Left ventricle myocardium inferior (tissue), 1 donor: ENCODE measurements at places on chromosomes 5 and 9.

DNA sequence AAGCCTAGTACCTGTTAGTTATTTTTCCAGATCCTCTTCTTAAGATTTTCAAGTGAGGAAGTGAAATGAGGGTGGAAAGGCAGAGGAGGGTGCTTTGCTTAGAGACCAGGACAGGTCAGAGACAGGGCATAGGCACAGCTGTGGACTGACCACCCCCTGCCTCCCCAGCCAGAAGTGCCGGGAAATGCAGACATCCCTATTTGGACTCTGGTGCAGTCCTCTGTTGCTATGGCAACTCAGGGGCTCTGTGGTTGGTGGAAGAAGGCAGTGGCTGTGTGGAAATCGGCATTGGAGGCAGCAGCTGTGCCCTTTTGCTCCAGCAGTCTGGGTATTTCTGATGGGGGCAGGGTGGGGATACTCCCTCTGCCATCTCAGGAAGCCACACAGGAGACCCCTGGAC, 43.3 kb upstream of the NDFIP1 start:
- DNase-seq, result no peak

- DNase-seq, result no peak
These were observed 442.6 kb upstream of the RGMB start for GRCh38 chr5:98330871-98331270.

DNA sequence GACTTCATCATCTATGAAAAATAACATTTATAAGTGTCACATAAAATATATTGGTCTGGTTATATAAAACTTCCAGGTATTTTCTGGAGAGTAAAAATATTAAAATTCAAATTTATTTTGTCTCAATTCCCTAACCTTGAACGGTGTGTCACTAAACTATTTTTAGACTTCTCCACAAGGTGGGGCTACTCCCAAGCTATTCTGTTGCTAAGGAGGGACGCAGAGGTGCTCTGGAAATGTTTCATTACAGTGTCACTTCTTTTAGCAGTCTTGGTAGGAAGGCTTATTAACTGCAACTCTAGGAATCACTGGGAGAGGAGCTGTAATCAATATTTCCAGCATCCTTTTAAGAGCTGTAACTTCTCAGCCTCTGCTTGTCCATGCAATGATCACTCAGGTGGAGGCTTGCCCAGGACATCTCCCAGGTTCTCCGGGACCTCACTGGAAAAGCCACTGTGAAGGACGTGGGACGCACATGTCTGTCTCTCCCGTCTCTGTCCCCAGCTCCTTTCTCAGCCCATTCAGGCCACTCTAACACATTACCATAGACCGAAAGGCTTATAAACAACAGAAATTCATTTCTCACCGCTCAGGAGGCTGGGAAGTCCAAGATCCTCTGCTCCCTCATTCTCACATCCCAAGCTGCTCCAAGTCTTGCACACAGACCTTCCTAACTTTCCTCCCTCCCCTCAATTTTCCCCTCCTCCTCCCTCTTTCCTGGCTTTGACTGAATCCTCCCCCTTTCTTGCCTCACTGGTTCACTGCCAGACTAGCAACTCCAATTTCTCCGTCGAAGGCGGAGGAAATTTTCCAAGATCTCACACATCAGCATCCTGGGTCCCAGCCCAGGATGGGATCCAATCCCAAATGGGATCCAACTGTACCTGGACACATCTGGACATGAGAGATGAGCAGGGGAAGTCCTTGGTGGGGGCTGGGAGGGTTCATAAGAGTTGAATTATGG, 32.7 kb upstream of the DNAH5 start:
- DNase-seq, result no peak

GRCh38 chr5:152824316-152824715, 419.2 kb upstream of the NMUR2 start:
- DNase-seq, result no peak

GRCh38 chr5:77638763-77639671, 504 bp upstream of the OTP start:
- no peak for DNase-seq

DNA sequence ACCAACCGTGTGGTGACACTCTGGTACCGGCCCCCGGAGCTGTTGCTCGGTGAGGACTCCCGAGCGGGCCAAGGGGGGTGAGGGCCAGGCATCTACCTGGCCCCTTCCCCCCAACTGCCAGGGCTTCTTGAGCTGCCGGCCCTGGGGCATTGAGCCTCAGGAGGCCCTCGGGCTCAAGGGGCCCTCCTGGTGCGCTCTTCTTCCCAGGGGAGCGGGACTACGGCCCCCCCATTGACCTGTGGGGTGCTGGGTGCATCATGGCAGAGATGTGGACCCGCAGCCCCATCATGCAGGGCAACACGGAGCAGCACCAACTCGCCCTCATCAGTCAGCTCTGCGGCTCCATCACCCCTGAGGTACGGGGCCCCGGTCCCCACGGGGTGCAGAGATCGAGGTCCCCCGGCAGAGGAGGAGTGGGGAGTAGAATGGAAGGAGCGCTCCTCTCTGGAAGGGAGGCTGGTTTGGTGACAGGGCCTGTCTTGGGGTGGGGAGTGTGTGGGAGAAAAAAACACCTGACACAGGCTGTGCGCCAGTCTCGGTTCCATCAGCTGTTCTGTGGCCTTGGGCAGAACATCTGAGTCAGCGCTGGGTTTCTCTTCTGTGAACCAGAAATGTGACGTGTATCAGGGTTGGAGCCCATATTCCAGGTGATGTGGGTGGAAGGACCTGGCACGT, 2.6 kb downstream of the CDK9 start:
- DNase-seq, result no peak

GRCh38 chr9:76458903-76459693, at the start of gene GCNT1:
Gene GCNT1 (plus strand): TSS chr9:76459182. CDS start chr9:76502382, 43,200 bp downstream.
- DNase-seq, result peak; percentile 80

- DNase-seq, result no peak
These were observed 254.6 kb downstream of the BRINP1 start for GRCh38 chr9:119114681-119115080.

DNA sequence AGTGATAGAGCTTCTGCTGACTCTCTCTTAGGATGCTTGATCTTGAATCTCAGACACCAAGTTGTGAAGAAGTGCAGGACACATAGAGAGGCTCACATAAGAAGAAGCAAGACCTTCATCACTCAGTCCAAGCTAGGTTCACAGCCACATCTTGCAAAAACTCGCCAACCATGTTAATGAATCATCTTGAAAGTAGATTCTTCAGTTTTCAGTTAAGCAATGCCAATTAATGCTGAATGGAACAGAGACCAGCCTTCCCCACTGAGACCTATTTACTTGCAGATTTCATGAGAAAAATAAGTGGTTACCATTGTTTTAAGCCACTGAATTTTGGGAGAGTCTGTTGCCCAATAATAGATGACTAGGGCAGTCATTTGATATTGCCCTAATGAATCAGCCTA, 217.7 kb upstream of the EDIL3 start:
- DNase-seq, result no peak

DNA sequence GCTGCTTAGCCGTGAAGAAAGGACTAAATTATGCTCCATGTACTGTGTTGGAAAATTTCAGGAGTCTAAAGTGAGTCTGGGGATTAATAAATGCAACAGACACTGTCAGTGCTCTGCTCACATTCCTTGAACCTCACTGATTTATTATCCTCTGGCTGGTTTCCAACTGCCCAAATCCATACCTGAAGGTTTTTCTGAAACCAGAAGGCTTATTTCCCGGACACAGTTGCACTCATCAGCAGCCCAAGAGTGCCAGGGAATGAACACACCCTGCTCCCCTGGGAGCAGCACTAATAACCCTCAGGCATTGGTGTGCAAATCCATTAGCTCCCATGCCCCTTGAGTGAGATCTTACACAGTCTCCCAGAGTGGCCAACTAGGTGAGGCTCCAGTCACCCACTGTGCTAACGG, 38.7 kb downstream of the F2R start:
- no peak for DNase-seq

DNA sequence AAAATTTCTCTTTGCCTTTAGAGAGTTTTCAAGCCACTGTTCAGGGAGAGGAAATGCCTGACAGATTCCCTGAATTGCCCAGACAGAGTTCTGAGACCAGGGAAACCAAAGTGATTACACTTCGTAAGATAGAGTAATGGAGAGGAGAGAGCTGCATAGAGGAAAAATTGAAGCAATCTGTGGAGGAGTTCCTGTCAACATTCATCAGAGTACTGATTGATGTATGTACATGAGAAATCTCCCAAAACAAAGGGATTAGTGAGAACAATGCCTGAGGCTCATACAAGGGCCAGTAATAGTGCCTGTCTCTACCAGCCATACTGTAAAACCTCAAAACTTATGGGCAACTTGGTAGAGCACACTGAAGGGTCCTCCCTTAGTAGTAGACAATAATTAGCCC, 79.0 kb upstream of the TRIM32 start:
- no peak for DNase-seq

GRCh38 chr9:18544456-18544855, 70.5 kb downstream of the ADAMTSL1 start:
- DNase-seq, result no peak

GRCh38 chr9:96655198-96655851, at the start of gene PRXL2C:
Gene PRXL2C (minus strand): TSS chr9:96655317. CDS start chr9:96655281, 36 bp downstream.
- DNase-seq, result peak; percentile 92

GRCh38 chr9:93052791-93053540, 5.5 kb upstream of the SUSD3 start:
- no peak for DNase-seq

- no peak for DNase-seq
These were observed 77.8 kb downstream of the ADCY2 start for GRCh38 chr5:7473668-7474215.

DNA sequence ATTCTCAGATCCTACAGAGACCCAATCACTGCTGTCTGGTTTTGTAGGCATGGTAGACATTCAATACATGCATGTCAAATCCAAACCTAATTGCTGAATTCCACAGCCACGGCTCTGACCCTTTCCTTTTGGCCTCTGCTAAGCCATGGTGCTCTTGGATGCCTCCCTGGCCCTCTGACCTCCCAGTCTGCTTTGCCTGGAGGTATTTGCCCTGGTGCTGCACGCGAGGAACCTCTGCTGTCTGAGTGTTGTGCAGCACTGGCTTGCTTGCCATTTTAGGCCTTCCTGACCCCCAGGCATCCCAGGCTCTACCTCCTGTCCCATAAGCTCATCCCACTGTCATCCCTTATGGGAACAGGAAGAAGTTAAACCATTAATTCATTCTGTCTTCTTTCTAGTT, 60.9 kb downstream of the DOCK2 start:
- no peak for DNase-seq

DNA sequence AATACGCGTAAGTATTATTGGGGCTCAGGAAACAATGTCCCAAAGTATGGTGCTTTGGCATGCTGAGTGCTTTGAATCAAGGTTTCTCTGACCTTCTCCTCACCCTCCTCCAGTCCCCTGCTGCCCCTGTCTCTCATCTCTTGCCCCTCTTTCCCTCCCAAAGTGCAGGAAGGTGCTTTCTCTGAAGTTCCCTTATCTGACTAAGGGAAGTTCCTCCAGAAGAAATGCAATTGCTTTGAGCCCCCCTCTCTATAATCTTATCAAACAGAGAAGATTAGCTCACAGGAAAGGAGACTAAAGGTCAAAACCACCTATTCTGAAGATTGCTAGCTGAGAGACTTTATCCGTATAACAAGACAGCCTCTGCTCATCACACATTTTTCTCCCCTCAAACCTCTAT, 288.1 kb downstream of the ARL15 start:
- no peak for DNase-seq

GRCh38 chr9:35965011-35965410, 7.1 kb upstream of the OR2S2 start:
- DNase-seq, result no peak

DNA sequence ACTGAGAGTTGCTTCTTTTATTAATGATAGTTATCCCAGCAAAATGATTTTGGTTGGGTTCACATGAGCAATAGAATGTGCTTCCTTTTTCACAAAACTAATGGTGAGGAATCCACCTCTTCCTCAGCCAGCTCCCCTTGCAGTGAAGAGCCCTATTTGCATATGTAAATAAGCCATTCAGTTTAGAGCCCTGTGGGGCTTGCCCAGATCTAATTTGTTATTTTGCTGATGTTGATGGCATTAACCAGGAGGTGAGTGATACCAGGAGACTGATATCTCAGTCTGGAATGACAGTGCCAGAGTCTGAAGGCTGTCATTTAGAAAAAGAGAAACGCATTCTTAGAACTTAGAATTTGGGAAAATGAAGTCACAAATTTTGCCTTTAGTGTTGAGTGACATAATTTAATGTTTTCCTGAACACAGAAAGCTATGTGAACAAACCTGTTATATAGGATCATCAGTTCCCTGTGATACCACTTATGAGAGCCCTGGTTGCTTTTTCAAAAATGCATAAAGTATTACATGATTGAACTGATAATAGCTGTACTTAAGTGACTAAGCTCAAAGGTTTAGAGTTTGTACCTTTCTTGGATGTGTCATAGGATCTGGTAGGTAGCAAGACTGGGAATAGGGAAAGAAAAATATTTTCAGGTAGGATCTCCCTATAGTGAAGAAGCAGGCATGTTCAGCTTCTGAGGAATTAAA, 271.6 kb downstream of the MAST4 start:
- DNase-seq, result no peak

GRCh38 chr9:106758911-106759310, 104.1 kb upstream of the ZNF462 start:
- no peak for DNase-seq

- DNase-seq, result no peak
These were observed 23.8 kb downstream of the GLRA1 start for GRCh38 chr5:151900891-151901290.

- DNase-seq, result no peak
These were observed 37.8 kb downstream of the SLC46A2 start for GRCh38 chr9:112852741-112853504.

- DNase-seq, result no peak
These were observed 72.7 kb upstream of the SLC28A3 start for GRCh38 chr9:84413301-84413700.

- no peak for DNase-seq
These were observed 66.7 kb downstream of the PCDH1 start for GRCh38 chr5:141811287-141812155.

DNA sequence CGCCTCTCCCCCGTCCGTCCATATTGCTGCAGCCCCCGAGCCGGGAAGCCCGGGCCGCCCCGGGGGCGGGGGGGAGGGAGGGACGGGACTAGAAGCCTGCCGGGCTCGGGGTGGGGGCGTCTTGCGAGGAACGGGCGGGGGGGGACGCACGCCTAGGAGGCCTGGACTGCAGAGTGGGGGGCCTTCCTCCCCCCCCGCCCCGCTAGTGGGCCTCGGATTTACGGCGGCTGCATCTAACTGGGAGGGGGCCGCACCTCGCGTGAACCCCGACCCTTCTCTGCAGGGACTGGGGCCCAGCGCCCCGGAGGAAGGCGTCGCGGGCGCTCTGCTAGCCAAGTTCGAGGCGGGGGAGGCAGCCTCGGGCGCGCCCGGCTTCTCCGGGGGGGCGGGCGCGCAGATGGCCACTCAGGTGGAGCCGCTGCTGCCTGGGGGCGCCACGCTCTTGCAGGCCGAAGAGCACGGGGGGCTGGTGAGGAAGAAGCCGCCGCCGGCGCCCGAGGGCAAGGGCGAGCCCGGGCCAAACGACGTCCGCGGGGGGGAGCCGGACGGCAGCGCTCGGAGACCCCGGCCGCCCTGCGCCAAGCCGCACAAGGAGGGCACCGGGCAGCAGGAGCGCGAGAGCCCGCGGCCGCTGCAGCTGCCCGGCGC, at the start of gene LARP1:
Gene LARP1 (plus strand): TSS at position 17 of the 648 bp plus-strand sequence. CDS start 381 bp downstream, at position 398.
- DNase-seq, result peak; percentile 46

GRCh38 chr5:175579742-175580432, 78.0 kb upstream of the HRH2 start:
- DNase-seq, result no peak
